Glutamatergic neuron (in vitro differentiated cells): ENCODE measurements at places on chromosomes 2 and 18.

- peaks cover 16% of the 10 kb centered on the region for H3K27me3 ChIP-seq
- peak overlapping the region; percentile 45 for H3K4me3 ChIP-seq
- peaks cover 26% of the 10 kb centered on the region for H3K4me1 ChIP-seq
- peak overlapping the region; percentile 56 for H3K27ac ChIP-seq
- peaks cover 16% of the 10 kb centered on the region for H3K36me3 ChIP-seq
- DNase-seq = peak; percentile 62
These were observed 335.6 kb downstream of the EIPR1 start for GRCh38 chr2:3041841-3042600.

DNA sequence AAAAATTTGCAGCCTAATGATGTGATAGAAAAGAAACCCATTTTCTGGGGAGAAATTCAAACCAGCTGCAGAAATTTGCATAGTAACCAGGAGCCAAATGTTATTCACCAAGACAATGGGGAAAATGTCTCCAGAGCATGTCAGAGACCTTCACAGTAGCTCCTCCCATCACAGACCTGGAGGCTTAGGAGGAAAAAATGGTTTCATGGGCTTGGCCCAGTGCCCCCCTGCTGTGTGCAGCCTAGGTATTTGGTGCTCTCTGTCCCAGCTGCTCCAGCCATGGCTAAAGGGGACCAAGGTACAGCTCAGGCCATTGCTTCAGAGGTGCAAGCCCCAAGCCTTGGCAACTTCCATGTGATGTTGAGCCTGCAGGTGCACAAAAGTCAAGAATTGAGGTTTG lies 352.9 kb downstream of the PLCL1 start:
- peaks cover 23% of the 10 kb centered on the region for H3K36me3 ChIP-seq
- H3K4me3 ChIP-seq = no peak overlapping the region
- DNase-seq = no peak
- H3K4me1 ChIP-seq = no peaks in the 10 kb centered on the region
- H3K27me3 ChIP-seq = no peaks in the 10 kb centered on the region
- no peak overlapping the region for H3K27ac ChIP-seq

GRCh38 chr2:206942592-206943478 lies 3.5 kb downstream of the CPO start:
- H3K4me1 ChIP-seq = no peaks in the 10 kb centered on the region
- H3K27me3 ChIP-seq = no peaks in the 10 kb centered on the region
- H3K36me3 ChIP-seq = peaks cover 6% of the 10 kb centered on the region
- H3K27ac ChIP-seq = no peak overlapping the region
- H3K4me3 ChIP-seq = no peak overlapping the region

GRCh38 chr2:219368690-219369191 lies 19.0 kb downstream of the DNPEP start:
- no peak overlapping the region for H3K4me3 ChIP-seq
- no peak overlapping the region for H3K27ac ChIP-seq
- peaks cover 2% of the 10 kb centered on the region for H3K4me1 ChIP-seq
- no peak for DNase-seq

- DNase-seq = no peak
- H3K36me3 ChIP-seq = no peaks in the 10 kb centered on the region
- no peak overlapping the region for H3K27ac ChIP-seq
- H3K4me1 ChIP-seq = peaks cover 19% of the 10 kb centered on the region
- H3K27me3 ChIP-seq = no peaks in the 10 kb centered on the region
These were observed 421.0 kb downstream of the ZNF521 start for GRCh38 chr18:24930971-24931370.

GRCh38 chr2:174704642-174705041 lies 59.6 kb downstream of the CHRNA1 start:
- H3K4me3 ChIP-seq = no peak overlapping the region
- no peak overlapping the region for H3K27ac ChIP-seq
- no peak for DNase-seq
- H3K4me1 ChIP-seq = peaks cover 1% of the 10 kb centered on the region
- no peaks in the 10 kb centered on the region for H3K36me3 ChIP-seq

DNA sequence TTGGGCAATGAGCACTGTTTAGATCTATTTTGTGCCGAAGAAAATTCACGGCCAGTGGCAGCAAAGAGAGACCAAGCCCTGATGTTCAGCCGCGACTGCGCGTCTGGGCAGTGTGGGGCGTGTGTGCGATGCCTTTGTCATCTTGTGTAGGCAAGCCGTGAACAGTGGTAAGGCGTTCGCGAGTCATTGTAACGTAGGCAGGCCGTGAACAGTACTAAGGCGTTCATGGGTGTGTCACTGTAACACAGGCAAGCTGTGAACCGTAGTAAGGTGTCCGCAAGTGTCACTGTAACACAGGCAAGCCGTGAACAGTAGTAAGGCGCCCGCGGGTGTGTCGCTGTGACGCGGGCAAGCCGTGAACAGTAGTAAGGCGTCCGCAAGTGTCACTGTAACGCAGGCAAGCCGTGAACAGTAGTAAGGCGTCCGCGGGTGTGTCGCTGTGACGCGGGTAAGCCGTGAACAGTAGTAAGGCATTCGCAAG lies 99.9 kb downstream of the NFATC1 start:
- peak; percentile 3 for DNase-seq
- peaks cover 6% of the 10 kb centered on the region for H3K27me3 ChIP-seq
- peaks cover 42% of the 10 kb centered on the region for H3K36me3 ChIP-seq
- peaks cover 16% of the 10 kb centered on the region for H3K4me1 ChIP-seq
- no peak overlapping the region for H3K4me3 ChIP-seq

GRCh38 chr18:55252053-55252675 lies 292.9 kb upstream of the CCDC68 start:
- H3K4me1 ChIP-seq = no peaks in the 10 kb centered on the region
- H3K36me3 ChIP-seq = peaks cover 10% of the 10 kb centered on the region
- H3K4me3 ChIP-seq = no peak overlapping the region
- H3K27me3 ChIP-seq = no peaks in the 10 kb centered on the region
- H3K27ac ChIP-seq = no peak overlapping the region
